ENCODE measurements at places on chromosomes 13 and 19.

GRCh38 chr19:33214596-33214995, 11.1 kb downstream of the SLC7A10 start:
- no peak for DNase-seq

DNA sequence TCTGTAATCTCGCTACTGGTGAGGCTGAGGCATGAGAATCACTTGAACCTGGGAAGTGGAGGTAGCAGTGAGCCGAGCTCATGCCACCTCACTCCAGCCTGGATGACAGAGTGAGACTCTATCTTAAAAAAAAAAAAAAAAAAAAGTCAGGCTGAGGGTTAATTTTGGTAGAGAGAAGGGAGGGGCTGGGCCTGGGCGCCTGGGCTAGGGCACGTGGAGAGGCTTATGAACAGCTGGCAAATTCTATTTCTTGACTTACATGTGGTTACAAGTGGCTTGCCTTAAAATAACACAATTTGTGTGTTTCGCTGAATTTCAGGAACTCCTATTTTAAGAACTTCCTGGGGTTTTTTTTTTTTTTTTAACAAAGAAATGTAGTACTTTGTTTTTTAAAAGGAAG, 47.6 kb upstream of the MAP3K10 start:
- no peak for DNase-seq

GRCh38 chr19:6387372-6387771, 5.6 kb downstream of the GTF2F1 start:
- no peak for DNase-seq

- no peak for DNase-seq
Observed at GRCh38 chr13:59510386-59510785, 653.3 kb downstream of the DIAPH3 start.

All from skeletal muscle cell (primary cell).